8988T (cell line): ENCODE measurements at places on chromosomes 7 and 10.

- no peak for DNase-seq
Measured at GRCh38 chr10:104518891-104519290, 122.2 kb upstream of the SORCS3 start.

- no peak for DNase-seq
Measured at GRCh38 chr7:65475040-65475726, 101.5 kb downstream of the ZNF92 start.

GRCh38 chr10:63665670-63666134, 144.5 kb downstream of the REEP3 start:
- DNase-seq, result no peak

DNA sequence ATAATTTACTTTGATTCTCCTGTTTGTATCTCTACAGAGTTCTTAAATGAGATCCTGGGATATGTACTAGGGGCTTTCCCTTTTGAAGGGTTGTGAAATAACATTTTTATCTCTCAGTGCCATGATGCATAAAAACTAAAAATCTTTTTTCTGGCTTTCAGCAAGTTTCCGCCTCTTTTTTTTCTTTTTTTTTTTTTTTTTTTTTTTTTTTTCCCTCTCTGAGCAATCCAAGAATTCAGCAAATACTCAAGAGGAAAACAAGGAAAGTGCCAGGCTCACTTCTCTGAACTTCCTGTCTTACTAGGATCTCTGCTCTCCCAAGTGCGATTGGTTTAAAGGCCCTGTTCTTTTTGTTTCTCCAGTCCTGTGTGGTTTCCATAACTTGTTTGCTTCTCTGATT, 79.9 kb downstream of the HYCC1 start:
- DNase-seq, result no peak
